ENCODE measurements at places on chromosomes 4 and X.

DNA sequence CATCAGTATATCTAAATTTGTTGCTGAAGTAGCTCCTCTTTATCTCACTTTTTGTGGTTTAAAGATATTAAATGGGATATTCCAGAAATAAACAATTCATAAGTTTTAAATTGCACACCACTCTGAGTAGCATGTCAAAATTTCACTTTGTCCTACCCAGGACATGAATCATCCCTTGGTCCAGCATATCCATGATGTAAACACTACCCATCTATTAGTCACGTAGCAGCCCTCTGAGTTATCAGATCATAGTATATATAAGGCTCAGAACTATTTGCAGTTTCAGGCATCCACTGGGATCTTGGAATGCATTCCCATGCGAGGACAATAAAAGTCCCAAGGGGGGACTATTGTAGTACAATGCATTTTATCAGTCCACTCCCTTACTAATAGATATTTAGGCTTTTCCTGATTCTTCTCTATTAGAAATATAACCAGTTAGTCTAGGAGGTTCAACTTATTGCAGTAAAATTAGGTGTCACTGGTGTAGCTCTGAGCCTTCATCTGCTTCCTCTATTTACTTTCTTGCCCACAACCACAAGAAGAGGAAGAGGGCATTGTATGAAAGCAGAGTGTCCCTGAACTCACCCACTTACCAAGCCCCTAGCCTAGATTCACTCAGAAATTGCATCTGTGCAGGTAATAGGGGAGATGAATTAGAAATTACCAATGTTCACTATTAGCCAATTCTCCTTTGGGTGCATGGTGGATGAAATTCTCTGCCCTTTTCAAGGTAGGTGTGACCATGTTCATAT, 409.8 kb upstream of the GALNT7 start:
- DNase-seq = no peak

GRCh38 chr4:165464376-165464775, 85.6 kb downstream of the CPE start:
- no peak for DNase-seq

- no peak for DNase-seq
Measured at GRCh38 chr4:121697564-121697963, 784 bp upstream of the ANXA5 start.

- no peak for DNase-seq
Measured at GRCh38 chr4:170139764-170140163, 50.0 kb upstream of the AADAT start.

DNA sequence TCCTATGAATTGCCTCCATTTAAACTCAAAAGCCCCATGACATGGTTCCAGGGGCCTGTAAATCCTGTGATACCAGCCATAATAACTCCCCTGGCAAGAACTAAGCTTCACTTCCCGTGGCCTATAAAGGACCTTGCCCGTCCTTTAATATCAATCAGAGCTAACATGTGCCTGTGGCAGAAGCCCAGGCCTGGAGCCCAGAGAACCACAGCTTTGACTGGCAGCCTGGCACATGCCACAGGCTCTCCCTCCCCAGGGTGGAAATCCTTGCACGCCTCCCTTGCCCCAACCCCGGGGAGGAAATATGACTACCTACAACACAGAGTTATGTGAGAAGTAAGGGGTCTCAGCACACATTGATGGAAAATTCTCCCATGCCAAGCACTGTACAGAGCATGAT, 287.4 kb downstream of the RAB28 start:
- DNase-seq = no peak

DNA sequence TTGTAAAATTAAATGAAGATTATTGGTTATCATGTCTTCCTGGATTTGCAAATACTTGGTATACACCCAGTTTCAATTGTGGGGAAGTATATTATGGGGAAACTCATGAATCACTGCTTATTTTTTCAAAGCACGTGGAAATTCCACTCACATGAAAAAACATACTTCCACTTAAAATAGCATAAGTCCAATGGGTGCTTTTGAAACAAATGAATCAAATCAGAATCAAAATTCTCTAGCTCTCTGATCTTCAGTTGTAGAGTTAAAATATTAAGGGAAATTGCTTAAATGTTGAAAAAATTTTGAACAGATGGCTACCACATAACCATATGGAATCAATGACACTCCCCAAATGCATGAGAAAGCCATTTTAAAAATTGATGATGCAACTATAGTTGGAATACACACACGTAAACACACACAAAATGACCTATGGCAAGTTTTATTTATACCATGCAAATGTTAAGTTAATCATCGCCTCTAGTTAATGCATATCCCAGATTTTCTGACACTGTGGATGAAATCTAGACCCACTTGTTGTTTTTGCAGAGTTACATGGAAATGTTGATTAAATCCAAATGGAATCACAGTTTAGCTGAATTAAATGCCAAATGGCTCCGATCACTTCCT, 93.2 kb downstream of the ARSF start:
- DNase-seq = peak; percentile 70

- DNase-seq = no peak
Measured at GRCh38 chrX:19723427-19723826, 164.0 kb downstream of the SH3KBP1 start.

- peak; percentile 74 for DNase-seq
Measured at GRCh38 chr4:16608123-16608522, 290.3 kb downstream of the LDB2 start.

DNA sequence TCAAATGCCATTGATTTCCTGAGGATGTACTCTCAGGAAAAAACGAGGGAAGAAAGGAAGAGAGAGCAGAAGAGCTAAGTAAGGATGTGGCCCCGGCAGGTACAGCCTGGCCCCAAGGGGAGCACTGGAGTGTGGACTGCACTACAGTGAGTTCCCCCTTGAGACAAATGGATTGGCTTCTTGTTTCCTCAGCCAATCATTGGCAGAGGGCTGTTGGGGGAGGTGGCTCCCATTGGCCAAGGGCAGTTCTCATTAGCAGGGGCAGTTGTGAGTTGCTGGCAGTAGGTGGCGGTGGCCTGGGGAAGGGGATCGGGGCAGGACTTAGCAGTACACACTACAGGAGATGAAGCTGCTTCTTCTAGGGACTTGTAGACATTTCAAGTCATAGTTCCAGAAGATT, 24.1 kb upstream of the OCIAD2 start:
- DNase-seq = no peak

DNA sequence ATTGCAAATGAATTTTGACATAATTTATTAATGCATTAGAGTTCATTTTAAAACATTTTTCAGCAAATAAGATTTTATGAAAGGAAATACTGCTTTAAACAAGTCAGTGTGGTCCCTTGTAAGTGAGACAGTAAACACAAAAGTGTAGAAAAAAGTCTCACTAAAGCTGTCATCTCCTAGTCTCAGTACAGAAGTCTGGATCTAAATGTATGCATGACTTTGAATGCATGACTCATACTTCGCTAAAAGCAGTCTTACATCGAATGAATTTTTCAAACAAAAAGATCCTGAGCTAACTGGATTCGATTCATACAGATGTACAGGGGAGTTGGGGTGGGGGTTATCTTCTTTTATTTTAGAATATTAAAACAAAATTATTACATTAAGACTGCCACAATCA, 207.4 kb upstream of the VCX start:
- no peak for DNase-seq

DNA sequence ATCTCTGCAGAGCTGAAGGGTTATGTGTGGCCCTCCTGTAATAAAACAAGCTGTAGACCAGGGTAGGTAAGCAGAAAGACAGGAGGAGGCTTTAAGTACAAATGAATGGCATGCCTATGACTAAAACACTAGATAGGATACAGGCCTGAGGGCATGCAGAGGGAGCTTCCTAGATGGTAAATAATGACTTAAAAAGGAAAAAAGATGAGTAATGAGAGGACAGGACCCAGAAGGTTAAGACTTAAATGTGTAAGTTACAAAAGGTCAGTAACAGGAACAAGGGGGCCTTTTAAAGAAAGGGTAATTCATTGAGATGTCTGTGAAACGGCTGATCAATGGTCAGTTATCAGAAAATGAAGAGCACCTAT, 194.8 kb downstream of the SOWAHB start:
- DNase-seq = no peak

DNA sequence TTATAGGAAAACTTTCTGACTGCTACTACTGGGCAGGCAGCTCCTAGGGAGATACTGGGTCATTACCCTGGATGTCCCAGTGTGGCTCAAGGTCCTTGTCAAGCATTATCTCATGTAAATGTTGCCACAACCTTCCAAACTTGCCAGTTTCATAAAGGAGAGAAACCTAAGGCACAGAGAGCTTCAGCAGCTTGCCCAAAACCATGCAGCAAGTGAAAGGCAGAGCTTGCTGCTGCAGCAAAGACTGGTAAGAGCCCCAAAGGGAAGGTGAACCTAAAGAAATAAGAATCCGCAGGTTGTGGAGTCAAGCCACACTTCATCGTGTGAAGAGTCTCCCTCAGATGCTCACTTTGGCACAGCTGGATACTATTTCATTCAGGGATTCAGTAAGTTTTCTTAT, 2.3 kb downstream of the MPP1 start:
- no peak for DNase-seq

- DNase-seq = no peak
Measured at GRCh38 chrX:19368576-19368975, 24.8 kb downstream of the PDHA1 start.

DNA sequence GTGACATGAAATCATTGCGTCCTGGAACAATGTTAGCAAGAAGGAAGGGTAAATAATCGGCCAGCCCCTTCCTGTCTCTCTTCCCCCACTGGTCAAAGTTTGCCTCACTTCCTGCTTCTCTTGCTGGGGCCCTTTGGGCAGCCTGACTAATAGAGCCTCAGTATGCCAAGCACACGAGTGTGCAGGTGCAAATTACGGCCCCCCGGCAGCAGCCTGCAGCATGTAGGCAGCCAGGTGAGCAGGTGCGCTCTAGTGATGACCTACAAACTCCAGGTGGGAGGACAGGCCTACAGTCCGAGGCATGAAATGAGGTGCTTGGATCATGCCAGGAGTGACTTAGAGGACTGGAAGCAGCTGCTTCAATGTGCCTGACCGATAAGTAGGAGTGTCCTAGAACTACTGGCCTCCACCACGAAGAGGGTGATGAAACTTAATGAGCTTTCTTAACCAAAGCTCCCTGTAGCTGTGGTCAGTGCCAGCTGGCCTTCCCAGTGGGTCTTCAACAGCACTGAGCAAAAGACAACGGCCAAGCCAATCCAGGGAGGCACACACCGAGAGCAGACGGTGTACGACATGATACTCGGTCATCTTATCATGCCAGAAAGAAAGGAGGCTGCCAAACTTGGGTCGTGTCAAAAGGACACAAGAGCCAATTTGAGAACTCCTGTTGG, 26.1 kb upstream of the FAT1 start:
- no peak for DNase-seq

GRCh38 chr4:116872308-116872707, 213.1 kb downstream of the TRAM1L1 start:
- DNase-seq = no peak

DNA sequence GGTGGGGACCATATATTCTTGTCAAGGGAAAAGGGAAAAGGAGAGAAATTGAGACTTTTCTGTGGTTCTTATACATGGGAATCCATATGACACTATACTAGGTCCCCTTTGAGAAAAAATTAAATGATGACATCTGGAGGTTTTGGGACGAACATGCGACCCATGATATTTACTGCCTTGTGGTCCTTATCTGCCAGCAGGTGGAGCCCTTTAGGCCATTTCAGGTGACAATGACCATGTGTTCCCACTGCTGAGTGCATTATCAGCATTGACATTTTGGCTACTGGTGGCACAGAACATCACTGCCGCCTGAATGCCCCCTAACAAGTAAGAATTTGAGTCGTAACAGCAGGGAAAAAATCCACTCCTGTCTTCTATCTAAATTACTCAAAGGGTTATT, 843.4 kb downstream of the FSTL5 start:
- DNase-seq = no peak

GRCh38 chr4:95939141-95939540, 99.2 kb downstream of the PDHA2 start:
- no peak for DNase-seq

DNA sequence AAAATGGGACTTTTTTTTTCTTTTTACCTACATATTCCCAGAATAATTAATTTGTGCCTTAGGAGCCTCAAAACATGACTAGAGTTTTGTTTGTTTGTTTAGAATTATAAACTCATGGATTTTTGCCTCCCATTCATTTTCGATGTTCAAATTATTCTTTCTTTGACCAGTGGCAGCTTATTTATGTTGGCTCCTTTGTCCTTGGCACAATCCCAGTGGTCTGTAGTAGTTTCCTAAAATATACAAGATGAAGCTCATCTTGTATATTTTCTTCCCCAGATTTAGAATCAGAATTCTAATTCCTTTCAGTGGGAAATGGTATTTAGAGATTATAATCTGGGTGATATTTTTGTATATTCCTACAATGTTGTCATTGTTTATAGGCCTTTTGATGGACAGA, 27.2 kb downstream of the DCK start:
- DNase-seq = no peak

DNA sequence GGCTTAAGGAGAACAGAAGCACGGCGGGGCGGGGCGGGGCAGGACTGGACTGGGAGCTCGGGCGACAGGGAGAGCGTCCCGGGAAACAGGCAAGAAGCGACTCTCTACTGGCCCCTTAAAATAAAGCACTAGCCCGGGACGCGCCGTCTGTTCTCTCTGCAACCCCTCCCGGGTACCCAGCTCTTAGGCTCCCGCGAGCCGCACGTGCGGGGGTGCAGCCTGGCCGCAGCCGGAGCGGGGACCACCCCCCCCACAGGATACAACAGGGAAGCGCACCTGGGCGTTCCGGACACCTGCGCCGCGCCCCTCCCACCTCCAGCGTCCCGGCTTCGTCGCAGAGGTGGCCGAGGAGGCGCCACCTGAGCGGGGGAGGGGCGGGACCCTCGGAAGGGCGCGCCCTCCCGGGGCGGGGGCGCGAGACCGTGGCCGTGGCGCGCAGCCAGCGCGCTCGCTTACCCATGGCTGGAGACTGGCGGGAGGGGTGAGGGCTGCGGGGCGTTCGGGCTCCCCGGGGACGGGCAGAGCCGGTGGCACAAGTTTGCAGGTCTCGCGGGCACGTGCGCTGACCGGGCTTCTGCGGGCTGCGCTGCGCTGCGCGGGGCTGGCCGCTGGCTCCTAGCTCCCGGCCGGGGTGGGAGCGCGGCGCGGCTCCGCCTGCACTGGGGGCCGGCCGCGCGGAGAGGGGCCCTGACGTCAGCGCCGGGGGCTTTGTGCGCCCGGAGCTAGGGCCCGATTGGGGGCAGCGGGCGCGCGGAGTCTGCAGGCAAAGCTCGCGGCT, 91.5 kb downstream of the GEMIN8 start:
- DNase-seq = peak; percentile 77

DNA sequence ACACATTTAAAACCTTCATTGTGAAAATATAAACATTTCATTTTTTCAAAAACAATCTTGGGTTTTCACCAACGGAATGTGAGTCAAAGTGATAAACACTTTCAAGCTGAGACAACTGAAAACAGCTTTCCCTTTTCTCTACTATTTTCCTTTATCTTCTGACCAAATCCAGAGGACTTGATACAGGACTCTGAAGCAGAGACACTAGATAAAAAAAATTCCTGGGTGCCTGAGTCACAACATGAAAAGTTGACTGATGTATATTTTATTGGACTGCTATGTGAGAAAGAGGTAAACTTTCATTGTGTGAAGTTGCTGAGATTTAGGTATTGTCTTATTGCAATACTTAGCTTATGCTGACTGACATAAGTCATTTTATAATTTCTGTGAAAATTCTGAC, 411.2 kb downstream of the SPOCK3 start:
- DNase-seq = no peak

Measured in muscle of back (tissue), 13 donors.